Naive thymus-derived CD8-positive, alpha-beta T cell (primary cell): ENCODE measurements at places on chromosomes 2 and 18. TPM values are rescaled to one million over a fixed set of nuclear protein-coding genes. Genes with fewer than 3 reads are reported as not detected.

DNA sequence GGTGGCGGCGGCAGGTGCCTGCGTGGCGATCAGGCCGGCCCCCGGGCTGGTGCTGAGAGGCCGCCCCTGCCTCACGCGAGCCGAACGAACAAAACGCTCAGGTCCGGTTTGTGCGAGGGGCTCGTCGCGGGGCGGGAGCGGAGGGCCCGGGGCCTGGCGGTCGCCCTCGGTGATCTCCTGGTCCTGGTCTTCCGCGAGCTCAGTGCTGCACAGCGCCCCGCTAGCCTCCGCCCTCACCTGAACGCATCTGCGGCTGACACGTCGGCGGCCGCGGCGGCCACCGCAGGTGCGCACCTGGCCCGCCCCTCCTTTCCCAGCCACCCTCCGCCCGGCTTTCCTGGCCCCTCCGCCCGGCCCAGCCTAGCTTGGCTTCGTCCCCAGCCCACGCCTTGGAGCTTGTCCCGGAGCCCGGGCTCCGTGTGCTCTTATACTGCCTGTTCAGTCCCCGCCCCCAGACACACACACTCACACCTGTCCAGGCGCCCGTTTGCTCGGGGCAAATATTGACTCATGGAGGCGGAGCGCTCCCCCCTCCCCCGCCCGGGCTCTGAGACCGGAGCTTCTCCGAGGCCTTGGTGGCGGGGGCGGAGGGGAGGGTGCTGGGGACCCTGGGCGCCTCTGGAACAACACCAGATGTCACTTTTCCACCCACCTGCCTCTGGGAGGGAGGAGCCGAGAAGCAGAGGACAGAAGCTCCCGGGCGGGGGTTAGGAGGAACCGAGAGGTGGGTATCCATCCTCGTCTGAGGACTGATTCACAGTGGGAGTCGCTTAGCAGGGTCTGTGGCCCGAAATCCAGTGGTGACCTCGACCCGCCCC, 8.6 kb upstream of the CRYBA2 start:
- no peak overlapping the region for H3K27ac ChIP-seq
- peaks cover 2% of the 10 kb centered on the region for H3K36me3 ChIP-seq
- H3K27me3 ChIP-seq, result peaks cover 90% of the 10 kb centered on the region
- no peak for DNase-seq
- H3K4me3 ChIP-seq, result peak overlapping the region; percentile 51

DNA sequence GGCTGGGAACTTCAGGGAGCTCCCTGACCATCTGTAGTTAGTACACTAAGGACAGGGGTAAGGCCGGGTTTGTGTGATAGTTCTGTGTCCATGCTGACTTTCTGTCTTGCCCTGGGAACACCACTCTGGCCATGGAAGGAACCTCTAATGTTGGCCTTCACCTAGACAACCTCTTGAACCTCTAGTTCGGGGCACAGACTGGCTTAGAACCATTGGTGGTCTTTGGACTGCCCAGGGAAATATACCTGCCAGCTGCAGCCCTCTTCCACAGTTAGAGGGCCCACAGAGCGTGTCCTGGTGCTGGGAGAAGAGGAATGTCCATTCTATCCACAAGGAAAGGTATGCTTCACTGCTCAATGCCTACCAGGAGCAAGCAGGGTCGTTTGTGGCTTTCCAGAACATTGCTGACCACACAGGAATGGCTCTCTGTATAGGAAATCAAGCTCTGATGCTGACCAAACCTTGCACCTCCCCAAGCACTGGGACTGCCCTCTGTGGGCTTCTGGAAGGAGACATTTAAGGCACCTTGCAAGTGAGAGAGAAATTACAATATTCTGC, 318.8 kb upstream of the EPAS1 start:
- DNase-seq, result no peak
- peaks cover 7% of the 10 kb centered on the region for H3K4me1 ChIP-seq
- no peak overlapping the region for H3K4me3 ChIP-seq
- H3K27me3 ChIP-seq, result no peaks in the 10 kb centered on the region
- H3K27ac ChIP-seq, result no peak overlapping the region

GRCh38 chr18:77765468-77765867, 515.8 kb downstream of the GALR1 start:
- no peak for DNase-seq
- peaks cover 2% of the 10 kb centered on the region for H3K4me1 ChIP-seq
- H3K27me3 ChIP-seq, result peaks cover 24% of the 10 kb centered on the region
- no peak overlapping the region for H3K27ac ChIP-seq

- H3K27ac ChIP-seq, result no peak overlapping the region
- H3K27me3 ChIP-seq, result peaks cover 1% of the 10 kb centered on the region
- no peak for DNase-seq
These were observed 327.0 kb downstream of the NR4A2 start for GRCh38 chr2:156005531-156005930.

- H3K36me3 ChIP-seq, result no peaks in the 10 kb centered on the region
- no peaks in the 10 kb centered on the region for H3K27me3 ChIP-seq
- peaks cover 44% of the 10 kb centered on the region for H3K4me1 ChIP-seq
- H3K27ac ChIP-seq, result no peak overlapping the region
- no peak overlapping the region for H3K4me3 ChIP-seq
These were observed 17.4 kb downstream of the HAT1 start for GRCh38 chr2:171939743-171940071.

- H3K4me3 ChIP-seq, result no peak overlapping the region
- DNase-seq, result no peak
- H3K27me3 ChIP-seq, result peaks cover 3% of the 10 kb centered on the region
- no peak overlapping the region for H3K27ac ChIP-seq
- no peaks in the 10 kb centered on the region for H3K4me1 ChIP-seq
These were observed 151.4 kb downstream of the HNMT start for GRCh38 chr2:138115666-138116065.

- H3K27me3 ChIP-seq, result no peaks in the 10 kb centered on the region
- peak overlapping the region; percentile 81 for H3K4me3 ChIP-seq
- H3K36me3 ChIP-seq, result peaks cover 21% of the 10 kb centered on the region
- H3K27ac ChIP-seq, result peak overlapping the region; percentile 94
- H3K4me1 ChIP-seq, result peaks cover 32% of the 10 kb centered on the region
- DNase-seq, result no peak
These were observed 52.7 kb upstream of the UBXN4 start for GRCh38 chr2:135688978-135689377.

DNA sequence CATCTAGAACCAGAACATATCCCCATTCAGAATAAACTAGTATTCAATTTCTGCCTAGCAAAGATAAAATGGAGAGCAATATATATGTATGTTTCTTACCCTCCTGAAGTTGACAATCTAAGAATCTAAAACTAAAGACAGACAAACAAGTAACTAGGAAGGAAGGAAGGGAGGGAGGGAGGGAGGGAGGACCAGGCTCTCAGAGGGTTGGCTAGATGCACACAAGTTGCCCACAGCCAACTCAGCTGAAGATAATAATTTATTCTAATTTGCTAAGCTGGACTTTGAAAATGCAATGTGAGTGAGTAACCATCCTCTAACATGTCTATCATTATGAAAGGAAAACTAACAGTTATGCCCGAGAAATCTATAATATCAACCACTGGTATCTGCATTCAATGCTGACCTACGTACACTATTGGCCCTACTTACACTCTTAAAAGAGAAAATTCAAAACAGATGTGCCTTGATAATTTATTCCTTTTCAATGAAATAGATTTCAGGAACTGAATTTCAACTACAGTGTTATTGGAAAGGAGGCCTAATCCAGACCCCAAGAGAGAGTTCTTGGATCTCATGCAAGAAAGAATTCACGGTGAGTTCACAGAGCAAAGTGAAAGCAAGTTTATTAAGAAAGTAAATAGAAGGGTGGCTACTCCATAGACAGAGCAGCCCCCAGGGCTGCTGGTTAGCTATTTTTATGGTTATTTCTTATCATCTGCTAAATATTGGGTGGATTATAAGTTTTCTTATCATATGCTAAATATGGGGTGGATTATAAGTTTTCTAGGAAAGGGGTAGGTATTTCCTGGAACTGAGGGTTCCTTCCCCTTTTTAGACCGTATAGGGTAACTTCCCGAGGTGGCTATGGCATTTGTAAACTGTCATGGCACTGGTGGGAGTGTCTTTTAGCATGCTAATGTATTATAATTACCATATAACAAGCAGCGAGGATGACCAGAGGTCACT, 288.5 kb upstream of the SLC39A10 start:
- no peak overlapping the region for H3K4me3 ChIP-seq
- peaks cover 8% of the 10 kb centered on the region for H3K36me3 ChIP-seq
- no peak overlapping the region for H3K27ac ChIP-seq
- H3K4me1 ChIP-seq, result peaks cover 3% of the 10 kb centered on the region
- no peak for DNase-seq

- no peaks in the 10 kb centered on the region for H3K36me3 ChIP-seq
- no peak for DNase-seq
- no peaks in the 10 kb centered on the region for H3K4me1 ChIP-seq
- no peak overlapping the region for H3K4me3 ChIP-seq
These were observed 171.7 kb downstream of the ANKRD30B start for GRCh38 chr18:14919666-14920065.

GRCh38 chr18:49588971-49589370, 27.1 kb downstream of the LIPG start:
- no peaks in the 10 kb centered on the region for H3K4me1 ChIP-seq
- no peaks in the 10 kb centered on the region for H3K36me3 ChIP-seq
- no peak overlapping the region for H3K27ac ChIP-seq
- peaks cover 8% of the 10 kb centered on the region for H3K27me3 ChIP-seq

DNA sequence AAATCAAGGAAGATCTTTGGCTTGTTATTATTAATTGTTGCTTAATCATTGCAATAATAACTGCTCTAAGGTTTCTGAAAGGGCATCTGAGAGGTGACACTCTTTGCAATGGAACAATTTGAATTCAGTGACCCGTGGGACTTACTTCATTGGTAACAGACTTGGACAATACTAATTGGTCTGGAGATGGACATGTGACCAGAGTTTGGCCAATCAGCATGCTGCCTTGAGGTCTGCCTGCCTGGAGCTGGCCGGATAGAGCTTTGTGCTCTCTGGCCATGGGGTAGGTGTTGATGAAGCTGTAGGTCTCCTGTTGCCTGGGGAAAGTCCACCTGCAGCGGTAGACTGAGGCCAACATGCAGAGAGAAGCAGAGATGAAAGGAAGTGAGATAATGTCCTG, 24.0 kb upstream of the VPS4B start:
- no peaks in the 10 kb centered on the region for H3K36me3 ChIP-seq
- no peak overlapping the region for H3K4me3 ChIP-seq
- H3K27ac ChIP-seq, result no peak overlapping the region
- DNase-seq, result no peak
- no peaks in the 10 kb centered on the region for H3K27me3 ChIP-seq

DNA sequence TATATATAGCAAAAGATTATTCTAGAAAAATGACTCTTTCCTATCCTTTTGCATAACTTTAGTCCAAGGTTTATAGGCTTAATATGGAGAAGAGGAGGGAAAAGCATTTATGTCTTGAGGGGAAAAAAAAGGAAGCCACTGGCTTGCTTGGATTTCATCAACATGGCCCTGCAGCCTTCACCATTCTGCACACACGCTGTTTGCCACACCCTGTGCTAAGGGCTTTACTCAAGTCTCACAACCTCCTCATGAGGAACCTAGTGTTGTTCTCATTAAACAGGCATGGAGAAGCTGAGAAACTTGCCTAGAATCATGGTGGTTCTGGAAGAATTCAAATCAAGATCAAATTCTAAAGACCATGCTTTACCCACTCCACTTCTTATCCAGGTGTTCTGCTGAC, 117.3 kb upstream of the TTC39C start:
- no peaks in the 10 kb centered on the region for H3K36me3 ChIP-seq
- H3K27me3 ChIP-seq, result no peaks in the 10 kb centered on the region
- no peak for DNase-seq
- H3K4me1 ChIP-seq, result peaks cover 8% of the 10 kb centered on the region
- no peak overlapping the region for H3K27ac ChIP-seq

DNA sequence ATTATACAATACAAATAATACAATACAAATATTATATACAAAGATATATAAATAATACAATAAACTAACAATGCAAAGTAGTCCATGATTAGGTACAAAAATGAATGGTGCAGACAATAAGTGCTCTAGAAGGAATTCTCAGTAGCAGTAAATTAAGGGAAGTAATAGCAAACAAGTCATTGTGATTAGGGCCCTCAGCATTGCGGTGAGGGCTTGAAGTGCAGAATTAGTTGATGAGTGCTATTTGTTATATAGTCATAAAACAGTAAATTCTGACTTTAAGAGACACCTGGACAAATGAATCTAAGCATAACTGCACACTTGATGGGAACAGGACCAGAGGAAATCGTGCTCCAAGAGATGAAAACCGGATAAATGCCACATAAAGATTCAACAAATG, 74.9 kb downstream of the ANKRD44 start:
- H3K4me3 ChIP-seq, result peak overlapping the region; percentile 76
- H3K27ac ChIP-seq, result peak overlapping the region; percentile 93
- no peak for DNase-seq

DNA sequence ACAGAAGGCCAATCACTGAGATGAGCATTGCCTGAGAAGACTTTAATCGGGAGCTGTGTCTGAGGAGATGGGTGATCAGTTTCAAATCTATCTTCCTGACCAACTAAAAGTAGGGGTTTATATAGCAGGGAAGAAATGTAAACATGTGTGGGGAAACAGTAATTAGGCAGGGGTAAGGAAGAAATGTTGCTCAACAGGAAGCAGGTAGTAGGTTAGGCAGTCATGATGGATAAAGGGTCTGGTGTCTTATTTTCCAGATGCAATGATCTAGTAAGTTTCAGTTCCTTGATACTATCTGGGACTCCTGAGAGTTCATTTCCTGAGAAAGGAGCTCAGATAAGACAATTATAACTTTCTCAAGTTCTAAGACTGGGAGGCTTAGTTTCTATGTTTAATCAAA, 33.8 kb upstream of the DNAJC10 start:
- no peak for DNase-seq
- peaks cover 10% of the 10 kb centered on the region for H3K27me3 ChIP-seq
- no peak overlapping the region for H3K27ac ChIP-seq
- no peaks in the 10 kb centered on the region for H3K4me1 ChIP-seq
- no peak overlapping the region for H3K4me3 ChIP-seq

- H3K4me3 ChIP-seq, result no peak overlapping the region
- H3K27ac ChIP-seq, result no peak overlapping the region
- H3K4me1 ChIP-seq, result peaks cover 3% of the 10 kb centered on the region
- no peaks in the 10 kb centered on the region for H3K36me3 ChIP-seq
These were observed 43.9 kb downstream of the PKDCC start for GRCh38 chr2:42091671-42092070.

DNA sequence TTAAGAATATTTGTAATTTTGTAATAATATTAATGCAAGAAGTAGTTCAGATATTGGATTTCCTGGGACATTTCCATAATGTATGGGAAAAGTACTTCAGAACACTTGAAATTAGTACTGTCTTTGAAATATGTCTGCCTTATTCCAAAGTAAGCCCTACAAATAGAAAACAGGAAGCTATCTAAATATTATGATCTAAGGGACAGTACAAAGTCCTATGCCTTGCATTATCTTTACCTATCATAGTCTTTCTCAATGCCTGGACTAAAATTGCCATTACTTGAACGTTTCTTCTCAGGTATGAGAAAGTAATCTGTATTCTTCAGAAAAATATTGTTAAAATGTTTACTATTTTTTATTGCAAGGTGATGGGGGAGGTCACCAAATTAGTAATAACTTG, 113.0 kb downstream of the PPP1R1C start:
- H3K27ac ChIP-seq, result no peak overlapping the region
- no peak overlapping the region for H3K4me3 ChIP-seq
- H3K27me3 ChIP-seq, result peaks cover 3% of the 10 kb centered on the region
- DNase-seq, result no peak

Gene GALM
- 7.5 TPM for total RNA-seq

Gene SIX3
- not detected for total RNA-seq

Gene PLGLB1
- total RNA-seq, result 21.0 TPM

Gene CCDC141
- 26.8 TPM for total RNA-seq

Gene C1QL2
- total RNA-seq, result not detected

Gene SERPINB4
- total RNA-seq, result not detected

Gene ZNF532
- total RNA-seq, result 6.6 TPM

Gene TOGARAM2
- 0.47 TPM for total RNA-seq

Gene MCM6
- 29.6 TPM for total RNA-seq

Gene SP9
- total RNA-seq, result not detected

Gene SIGLEC15
- not detected for total RNA-seq

Gene LHCGR
- not detected for total RNA-seq

Gene IGFBP5
- not detected for total RNA-seq
